ENCODE measurements at places on chromosomes 2 and 18.

DNA sequence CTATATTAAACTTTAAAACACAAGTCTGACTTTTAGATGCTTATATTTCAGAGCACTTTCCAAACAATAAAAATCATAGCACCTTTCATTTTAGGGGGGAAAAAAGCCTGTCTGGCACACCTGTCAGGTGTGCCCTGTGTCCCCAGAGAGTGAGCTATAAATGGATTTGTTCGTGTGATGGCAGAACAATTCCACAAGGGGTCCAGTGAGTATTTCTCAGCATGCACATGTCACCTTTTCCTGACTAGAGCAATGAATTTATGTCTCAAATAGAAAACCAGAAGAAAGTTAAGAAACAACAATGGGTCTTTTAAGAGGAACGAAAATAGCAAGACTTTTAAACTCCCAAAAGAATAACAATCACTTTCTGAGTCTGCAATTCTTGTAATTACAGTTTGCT, 55.9 kb downstream of the ACVR1C start:
- no peak for DNase-seq

GRCh38 chr2:119605096-119605495, 60.8 kb downstream of the CFAP221 start:
- no peak for DNase-seq

GRCh38 chr18:68735483-68736343, 20.8 kb upstream of the TMX3 start:
- no peak for DNase-seq

GRCh38 chr2:119721904-119722303, 37.8 kb upstream of the PTPN4 start:
- DNase-seq: no peak

GRCh38 chr18:36402765-36403396, 105.4 kb downstream of the FHOD3 start:
- no peak for DNase-seq

DNA sequence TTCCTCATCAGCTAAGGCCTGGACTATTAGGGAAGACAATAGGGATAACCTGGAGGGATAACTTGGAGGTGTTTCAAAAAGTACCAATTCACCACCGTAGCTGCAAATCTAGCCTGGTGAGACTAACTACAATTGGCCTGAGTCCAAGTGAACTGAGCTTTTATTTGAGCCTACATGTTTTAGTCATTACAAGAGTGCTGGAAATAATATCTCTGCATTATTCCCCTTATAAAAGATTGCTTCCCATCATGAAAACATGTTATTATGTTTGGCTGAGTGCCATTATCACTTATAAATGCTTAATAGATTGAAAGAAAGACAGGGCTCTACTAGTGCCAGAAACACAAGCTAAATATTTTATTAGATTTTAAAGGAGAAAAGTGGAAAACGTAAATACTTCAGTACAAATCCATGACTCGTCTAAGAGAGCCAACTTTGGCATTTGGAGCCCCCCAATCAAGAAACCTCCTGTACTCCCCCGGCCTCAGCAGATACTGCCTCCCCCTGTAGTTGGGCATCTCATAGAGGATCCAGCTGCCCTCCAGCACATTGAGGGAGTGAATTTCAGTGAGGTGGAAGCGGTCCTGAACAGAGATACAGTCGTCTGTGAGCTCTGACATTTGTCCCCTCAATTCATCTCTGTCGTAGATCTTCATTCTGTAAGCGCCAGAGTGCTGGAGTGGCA, 3.6 kb downstream of the CRYGB start:
- no peak for DNase-seq

Data from stimulated activated CD8-positive, alpha-beta memory T cell treated with anti-CD3 and anti-CD28 coated beads, Interleukin-4, amount 100 ng/mL, for 4 hours (primary cell).